ENCODE measurements at places on chromosomes 5 and 9.

GRCh38 chr5:163563880-163564279 lies 58.5 kb downstream of the MAT2B start:
- no peak for DNase-seq

- DNase-seq = no peak
These were observed 335.3 kb upstream of the ADAMTSL1 start for GRCh38 chr9:18138656-18139055.

GRCh38 chr5:132296412-132297016 lies 2.3 kb downstream of the SLC22A4 start:
- DNase-seq = no peak

DNA sequence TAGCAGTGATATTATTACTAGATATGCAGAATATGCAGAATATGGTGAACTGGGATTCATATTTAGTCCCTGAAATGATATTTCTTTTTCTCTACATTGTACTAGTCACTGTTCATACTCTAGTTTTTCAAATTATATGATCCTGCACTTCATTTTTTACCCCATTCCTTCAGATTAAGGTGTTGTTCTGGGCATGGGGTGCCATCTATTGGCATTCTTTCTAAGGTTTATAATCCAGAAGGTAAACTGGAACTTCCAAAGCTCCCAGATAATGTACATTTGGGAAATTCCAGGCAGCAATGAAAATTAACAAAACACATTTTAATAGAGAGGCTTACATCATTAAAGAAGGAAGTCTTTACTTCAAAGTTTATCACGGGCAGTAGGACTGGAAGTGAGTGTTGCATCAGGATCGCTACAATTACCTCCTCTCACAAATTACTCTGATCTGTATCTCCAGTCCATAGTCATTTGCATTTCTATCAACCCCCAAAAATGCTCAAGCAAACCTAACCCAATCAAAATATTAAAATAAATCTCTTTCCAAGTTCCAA lies 12.5 kb downstream of the RFX3 start:
- no peak for DNase-seq

GRCh38 chr9:92980085-92980745 lies 32.9 kb downstream of the FGD3 start:
- DNase-seq = no peak

GRCh38 chr5:118397236-118397635 lies 591.1 kb downstream of the DTWD2 start:
- DNase-seq = no peak

DNA sequence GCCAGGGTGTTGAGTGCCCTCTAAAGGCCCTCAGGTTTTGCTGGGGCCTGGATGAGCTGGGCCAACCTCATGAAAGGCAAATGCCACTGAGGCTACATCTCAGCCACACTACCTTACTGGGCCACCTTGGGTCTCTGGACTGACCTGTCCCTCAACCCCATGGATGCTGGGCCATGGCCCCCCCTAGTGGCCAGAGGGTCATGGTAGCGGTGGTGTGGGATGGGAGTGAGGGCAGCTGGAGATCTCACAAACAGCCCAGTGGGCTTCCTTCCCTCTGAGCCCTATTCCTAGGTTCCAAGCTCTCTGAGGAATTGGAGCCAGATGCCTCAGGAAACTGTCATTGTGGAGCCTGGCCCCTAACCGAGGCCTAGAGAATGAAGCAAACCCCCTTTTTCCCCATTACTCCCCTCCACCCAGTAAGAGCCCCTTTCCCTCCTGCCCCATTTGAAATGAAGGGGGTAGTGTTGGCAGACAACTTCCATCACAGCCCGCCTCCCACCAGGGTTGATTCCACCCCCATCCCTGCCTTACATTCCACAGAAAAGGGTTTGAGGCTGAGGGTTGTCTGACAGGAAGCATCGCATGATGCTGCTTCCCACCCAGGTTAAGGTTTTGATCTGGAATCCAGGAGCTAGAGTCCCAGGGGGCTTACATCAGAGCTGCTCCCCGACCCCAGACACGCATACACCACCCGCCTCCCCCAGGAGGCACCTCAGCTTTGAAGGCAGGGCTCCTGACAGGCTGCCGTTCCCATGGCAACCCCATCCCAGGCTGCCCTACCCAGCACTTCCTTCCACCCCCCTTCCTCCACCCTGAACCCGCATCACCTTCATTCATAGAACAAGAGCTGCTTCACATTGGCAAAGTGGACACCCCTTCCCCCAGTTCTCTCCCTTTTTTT lies 63.9 kb downstream of the PCDH1 start:
- peak; percentile 54 for DNase-seq

DNA sequence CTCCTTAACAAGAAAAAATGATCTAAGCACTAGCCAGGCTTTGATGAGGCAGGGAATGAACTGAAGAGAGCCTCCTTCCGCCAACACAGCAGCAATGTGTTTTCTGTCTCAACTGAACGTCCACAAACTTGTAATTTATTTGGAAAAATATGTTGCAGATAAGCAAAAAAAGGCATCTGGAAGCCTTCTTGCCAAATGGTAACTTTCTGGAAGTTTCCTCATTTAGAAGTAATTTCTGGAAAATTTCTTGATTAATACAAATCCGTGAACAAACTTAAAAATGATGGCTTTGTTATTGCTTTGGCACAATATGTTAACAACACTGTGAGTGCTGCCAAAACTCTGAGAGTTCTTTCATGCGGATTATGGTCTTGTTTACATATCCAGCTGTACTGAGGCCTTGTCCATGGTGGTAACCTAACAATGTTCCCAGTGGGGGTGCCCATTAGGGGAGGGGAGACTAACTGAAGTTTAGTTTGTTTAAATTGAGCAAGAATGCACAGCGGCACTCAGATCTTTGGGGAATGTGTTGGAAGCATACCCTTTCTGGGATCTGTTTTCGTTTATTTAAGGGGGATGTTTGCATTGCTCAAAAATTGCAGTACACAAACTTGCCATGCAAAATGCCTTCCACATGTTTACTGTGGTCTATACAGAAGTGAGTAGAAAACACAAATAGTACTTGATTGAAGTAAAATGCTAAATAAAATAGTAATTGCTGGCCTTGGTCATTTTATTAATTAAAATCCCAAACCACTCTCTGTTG lies 334.7 kb downstream of the NR2F1-AS1 start:
- DNase-seq = peak; percentile 90

DNA sequence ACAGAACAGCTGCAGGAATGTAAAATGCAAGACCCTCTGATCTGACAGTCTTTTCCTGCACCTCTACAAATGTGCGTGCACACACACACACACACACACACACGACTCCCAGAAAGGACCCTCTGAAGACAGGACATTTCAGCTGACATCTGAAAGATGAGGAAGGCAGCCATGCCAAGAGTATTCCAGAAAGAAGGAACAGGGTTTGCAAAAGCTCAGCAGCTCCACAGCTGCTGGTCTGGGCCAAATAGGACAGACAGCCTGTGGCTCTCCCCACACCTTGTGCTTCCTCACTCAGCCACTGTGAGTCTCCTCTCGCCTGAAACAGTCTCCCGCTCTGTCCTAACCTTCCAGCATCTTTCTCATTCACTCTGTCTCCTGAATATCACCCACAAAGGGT lies 189.0 kb downstream of the PALM2AKAP2 start:
- DNase-seq = no peak

DNA sequence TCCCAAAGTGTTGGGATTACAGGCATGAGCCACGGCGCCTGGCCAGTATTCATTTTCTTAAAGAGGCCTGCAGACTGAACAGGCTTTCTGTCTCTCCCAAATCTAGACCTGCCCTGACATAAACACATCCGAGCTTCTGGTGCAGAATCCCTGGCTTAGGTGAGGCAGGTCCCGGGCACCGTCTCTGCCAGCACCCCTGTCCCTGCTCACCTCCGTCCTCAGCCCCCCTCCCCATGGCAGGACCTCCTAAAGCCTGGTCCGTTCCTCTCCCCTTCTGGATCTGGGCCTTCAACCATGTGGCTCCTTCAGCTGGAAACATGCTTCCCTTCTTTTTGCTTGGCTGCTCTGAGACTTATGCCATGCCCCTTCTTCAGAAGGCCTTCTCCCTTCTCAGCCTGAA lies 22.7 kb upstream of the RXRA start:
- DNase-seq = no peak
